ENCODE measurements at places on chromosomes 2 and 18. TPM values are rescaled to one million over a fixed set of nuclear protein-coding genes. Genes with fewer than 3 reads are reported as not detected.

DNA sequence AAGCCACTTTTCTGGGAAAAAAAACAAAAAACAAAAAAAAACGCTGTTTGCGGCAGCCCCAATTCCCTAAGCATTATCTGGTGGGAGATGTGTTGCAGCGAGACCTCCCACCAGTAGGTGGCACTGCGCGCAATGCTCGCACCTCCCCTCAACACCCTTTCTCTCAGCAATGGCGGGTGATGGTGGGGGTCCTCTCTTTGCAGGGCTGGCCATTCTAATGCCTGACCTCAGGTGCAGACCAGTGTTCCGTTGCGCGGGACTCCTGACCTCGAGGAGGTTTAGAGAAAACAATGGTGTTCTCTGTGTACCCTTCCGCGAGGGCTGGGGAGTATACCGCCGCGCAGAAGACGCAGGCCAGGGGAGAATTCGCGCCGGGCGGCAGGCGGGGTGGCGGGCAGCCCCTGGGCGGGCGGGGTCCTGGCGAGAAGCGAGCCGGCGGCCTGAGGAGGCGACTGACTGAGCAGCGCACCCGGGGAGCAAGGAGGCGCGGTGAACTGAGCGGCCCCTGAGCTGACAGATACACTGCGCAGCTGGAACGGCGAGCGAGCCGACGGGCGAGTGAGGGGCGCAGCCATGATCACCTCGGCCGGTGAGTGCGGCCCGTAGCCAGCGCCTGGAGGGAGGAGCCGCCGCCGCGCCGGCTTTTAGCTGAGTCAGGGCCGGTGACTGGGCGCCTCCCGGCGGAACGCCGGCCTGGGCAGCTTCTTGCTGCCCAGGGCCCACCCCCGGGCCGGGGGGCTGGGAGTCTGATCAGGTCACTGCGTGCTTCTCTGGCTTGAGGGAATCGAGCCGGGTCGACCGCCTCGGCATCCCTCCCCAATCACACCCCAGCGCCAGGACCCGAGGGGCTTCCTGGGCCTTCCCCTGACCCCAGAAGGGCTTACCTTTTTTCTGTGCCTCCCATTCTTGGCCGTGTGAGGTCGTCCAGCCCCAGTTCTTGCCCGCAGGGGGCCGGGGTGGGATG, at the start of gene PSMD1:
Gene PSMD1 (plus strand): TSS at position 415 of the 964 bp plus-strand sequence. CDS start 159 bp downstream, at position 574.
- peak within 1 kb of the TSS; percentile 99 for H3K27ac ChIP-seq
- H3K4me1 ChIP-seq = no peaks in the 10 kb centered on the region
- DNase-seq = peak; percentile 97
- H3K36me3 ChIP-seq = peaks cover 27% of the 10 kb centered on the region
- H3K27me3 ChIP-seq = peaks cover 12% of the 10 kb centered on the region
- peak within 1 kb of the TSS; percentile 94 for H3K4me3 ChIP-seq

Gene SCN9A
- total RNA-seq = 0.45 TPM

- no peak overlapping the region for H3K27ac ChIP-seq
- H3K4me1 ChIP-seq = no peaks in the 10 kb centered on the region
- no peaks in the 10 kb centered on the region for H3K36me3 ChIP-seq
- H3K27me3 ChIP-seq = peaks cover 67% of the 10 kb centered on the region
These were observed 627 bp upstream of the CRACDL start for GRCh38 chr2:98936353-98937351.

DNA sequence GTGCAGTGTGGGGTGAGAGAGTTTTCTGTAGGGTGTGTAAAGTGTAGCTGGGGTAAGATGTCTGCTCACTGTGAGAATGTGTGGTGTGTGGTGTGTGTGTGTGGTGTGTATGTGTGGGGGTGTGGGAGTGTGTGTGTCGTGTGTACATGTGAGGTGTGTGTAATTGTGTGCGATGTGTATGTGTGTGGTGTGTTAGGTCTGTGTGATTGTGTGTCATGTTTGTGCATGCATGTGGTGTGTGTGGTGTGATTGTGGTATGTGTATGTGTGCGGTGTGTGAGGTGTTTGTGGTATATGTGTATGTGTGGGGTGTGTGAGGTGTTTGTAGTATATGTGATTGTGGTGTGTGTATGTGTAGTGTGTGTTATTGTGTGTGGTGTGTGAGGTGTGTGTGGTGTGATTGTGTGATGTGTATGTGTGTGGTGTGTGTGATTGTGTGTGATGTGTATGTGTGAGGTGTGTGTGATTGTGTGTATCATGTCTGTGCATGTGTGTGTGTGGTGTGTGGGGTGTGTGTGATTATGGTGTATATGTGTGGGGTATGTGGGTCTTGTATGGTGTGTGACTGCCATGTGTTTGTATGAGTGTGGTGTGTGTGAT, 241.7 kb upstream of the HDAC4 start:
- H3K27ac ChIP-seq = no peak overlapping the region
- DNase-seq = no peak
- H3K36me3 ChIP-seq = no peaks in the 10 kb centered on the region

DNA sequence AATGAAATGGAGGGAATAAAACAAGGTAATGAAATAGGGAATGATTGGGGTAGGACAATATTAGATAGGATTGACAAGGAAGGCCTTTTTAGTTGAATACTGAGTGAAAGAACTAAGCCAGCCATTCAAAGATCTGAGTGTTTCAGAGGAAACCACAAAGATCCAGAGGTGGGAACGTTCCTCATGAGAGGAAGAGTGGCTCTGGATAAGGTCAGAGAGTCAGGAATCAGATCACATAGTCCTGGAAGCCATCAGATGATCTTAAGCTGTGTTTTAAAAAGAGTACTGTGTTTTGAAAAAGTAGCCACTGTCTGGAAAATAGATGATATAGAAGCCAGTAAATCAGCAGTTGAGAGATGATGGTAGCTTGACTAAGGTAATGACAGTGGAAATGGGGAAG, 11.8 kb downstream of the TTLL4 start:
- H3K27me3 ChIP-seq = no peaks in the 10 kb centered on the region
- peaks cover 21% of the 10 kb centered on the region for H3K36me3 ChIP-seq
- no peak for DNase-seq
- peaks cover 11% of the 10 kb centered on the region for H3K4me1 ChIP-seq
- no peak overlapping the region for H3K4me3 ChIP-seq

DNA sequence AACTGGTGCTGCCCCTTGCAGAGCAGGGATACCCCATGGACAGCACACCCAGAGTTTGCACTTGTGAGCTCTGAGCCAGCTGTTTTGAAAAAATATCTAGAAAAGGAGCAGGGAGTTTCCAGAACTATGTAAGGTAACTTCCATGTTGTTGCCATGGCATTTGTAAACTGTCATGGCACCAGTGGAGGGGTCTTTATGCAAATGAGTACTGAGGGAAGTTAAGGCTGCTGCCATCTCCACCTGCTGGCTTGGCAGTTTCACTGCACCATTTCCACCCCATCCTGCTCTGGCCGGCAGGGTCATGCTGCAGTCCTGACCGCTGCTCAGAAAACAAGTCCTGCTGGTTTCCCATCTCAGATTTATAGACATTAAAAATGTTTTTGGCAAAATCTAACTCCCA, 52.3 kb upstream of the SNTG2 start:
- H3K36me3 ChIP-seq = no peaks in the 10 kb centered on the region
- H3K4me3 ChIP-seq = no peak overlapping the region
- peak; percentile 83 for DNase-seq
- no peak overlapping the region for H3K27ac ChIP-seq
- H3K4me1 ChIP-seq = no peaks in the 10 kb centered on the region

DNA sequence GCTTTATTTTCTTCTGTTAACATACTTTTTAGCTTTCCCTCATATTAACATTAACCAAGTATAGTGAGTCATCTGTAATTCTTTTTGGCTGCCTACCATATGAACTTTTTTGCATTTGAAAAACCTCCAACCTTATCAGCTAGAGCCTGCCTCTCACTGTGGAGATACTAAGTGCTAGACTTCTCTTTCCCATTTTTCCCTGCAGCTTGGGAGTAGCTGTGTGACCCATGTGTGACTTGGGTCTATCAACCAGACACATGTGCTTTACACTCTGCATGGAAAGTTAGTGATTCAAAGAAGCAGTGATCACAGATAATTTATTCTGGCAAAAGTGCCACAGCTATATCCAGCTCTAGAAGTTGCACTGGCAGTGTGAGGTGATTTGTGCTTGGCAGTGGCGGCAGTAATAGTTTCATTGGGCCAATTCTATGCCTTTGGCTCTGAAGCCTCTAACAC, 36.3 kb downstream of the PREPL start:
- peaks cover 55% of the 10 kb centered on the region for H3K36me3 ChIP-seq
- H3K4me3 ChIP-seq = no peak overlapping the region
- peak; percentile 36 for DNase-seq
- no peaks in the 10 kb centered on the region for H3K27me3 ChIP-seq
- peaks cover 8% of the 10 kb centered on the region for H3K4me1 ChIP-seq

Gene POMC
- 12.4 TPM for total RNA-seq

DNA sequence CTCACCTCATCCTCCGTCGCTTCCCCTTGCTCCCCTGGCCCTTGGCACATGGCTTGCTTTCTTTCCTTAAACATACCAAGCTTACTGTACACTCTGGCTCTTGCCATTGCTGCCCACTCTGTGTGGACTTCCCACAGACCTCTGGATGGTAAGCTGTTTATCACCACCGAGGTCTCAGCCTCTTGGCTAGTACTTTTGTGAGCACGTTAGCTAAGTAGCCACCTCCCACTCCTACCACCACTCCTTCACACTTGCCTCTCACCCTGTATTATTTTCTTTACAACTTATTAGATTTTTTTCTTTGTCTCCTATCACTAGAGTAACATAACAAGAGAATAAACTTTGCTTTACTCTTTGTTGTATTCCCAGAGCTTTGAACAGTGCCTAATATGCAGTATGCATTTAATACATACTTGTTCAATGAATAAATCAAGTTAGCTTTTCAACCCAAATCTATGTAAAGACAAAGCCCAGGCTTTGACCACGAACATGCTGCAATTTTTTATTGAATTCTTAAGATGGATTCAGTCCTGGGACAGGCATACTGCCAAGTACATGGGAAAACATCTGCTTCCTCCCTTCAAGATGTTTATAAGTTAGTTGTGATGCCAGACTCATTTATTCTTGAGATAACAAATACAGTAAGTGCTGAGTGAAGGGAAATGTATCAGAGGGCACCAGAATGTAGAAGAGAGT, 25.0 kb upstream of the MSGN1 start:
- H3K4me3 ChIP-seq = no peak overlapping the region
- H3K4me1 ChIP-seq = no peaks in the 10 kb centered on the region
- DNase-seq = no peak
- H3K36me3 ChIP-seq = no peaks in the 10 kb centered on the region

GRCh38 chr2:177235855-177236437, 23.4 kb downstream of the HNRNPA3 start:
- H3K27ac ChIP-seq = no peak overlapping the region
- no peak for DNase-seq
- H3K27me3 ChIP-seq = no peaks in the 10 kb centered on the region
- peaks cover 48% of the 10 kb centered on the region for H3K36me3 ChIP-seq
- no peak overlapping the region for H3K4me3 ChIP-seq

Gene CABLES1
- total RNA-seq = 16.7 TPM

DNA sequence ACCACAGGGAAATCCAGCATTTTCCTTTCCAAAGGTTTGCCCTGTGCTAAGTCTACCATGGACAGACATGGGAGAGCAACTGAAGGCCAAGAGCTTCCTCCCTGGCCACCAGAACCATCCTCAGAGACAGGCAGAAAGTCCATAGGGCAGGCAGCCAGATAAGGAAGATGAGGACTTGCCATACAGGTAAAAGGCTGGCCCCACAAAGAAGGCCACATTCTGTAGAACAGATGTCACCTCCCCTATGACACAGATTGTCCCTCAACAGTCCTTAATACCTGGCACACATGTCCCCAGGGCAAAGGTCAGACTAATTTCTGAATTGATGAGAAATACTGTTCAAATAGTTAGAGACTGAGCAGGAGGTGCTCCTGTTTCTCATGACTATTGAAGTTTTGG, 52.0 kb downstream of the FECH start:
- no peaks in the 10 kb centered on the region for H3K36me3 ChIP-seq
- H3K27me3 ChIP-seq = no peaks in the 10 kb centered on the region
- H3K4me1 ChIP-seq = peaks cover 8% of the 10 kb centered on the region
- H3K27ac ChIP-seq = no peak overlapping the region
- H3K4me3 ChIP-seq = no peak overlapping the region
- DNase-seq = no peak

Data from endodermal cell (in vitro differentiated cells).